Lung (tissue), 17 donors: ENCODE measurements at places on chromosomes 1 and 21. TPM values are rescaled to one million over a fixed set of nuclear protein-coding genes. Genes with fewer than 3 reads are reported as not detected.

- peak overlapping the region; percentile 55 for H3K27ac ChIP-seq
- H3K36me3 ChIP-seq: no peaks in the 10 kb centered on the region
- H3K27me3 ChIP-seq: no peaks in the 10 kb centered on the region
- H3K4me1 ChIP-seq: no peaks in the 10 kb centered on the region
- no peak overlapping the region for H3K4me3 ChIP-seq
Measured at GRCh38 chr1:15799004-15799867, 8.2 kb downstream of the UQCRHL start.

GRCh38 chr1:183652107-183652506 lies 1.0 kb downstream of the APOBEC4 start:
- no peak overlapping the region for H3K4me3 ChIP-seq
- no peak overlapping the region for H3K27ac ChIP-seq
- no peaks in the 10 kb centered on the region for H3K27me3 ChIP-seq
- DNase-seq: no peak
- peaks cover 39% of the 10 kb centered on the region for H3K4me1 ChIP-seq

- no peaks in the 10 kb centered on the region for H3K4me1 ChIP-seq
- H3K36me3 ChIP-seq: no peaks in the 10 kb centered on the region
- DNase-seq: no peak
- no peaks in the 10 kb centered on the region for H3K27me3 ChIP-seq
- no peak overlapping the region for H3K4me3 ChIP-seq
- H3K27ac ChIP-seq: no peak overlapping the region
Measured at GRCh38 chr1:228941666-228942065, 206.4 kb downstream of the RHOU start.

GRCh38 chr1:63946866-63947491 lies 173.2 kb downstream of the ROR1 start:
- H3K4me1 ChIP-seq: peaks cover 1% of the 10 kb centered on the region
- H3K27me3 ChIP-seq: no peaks in the 10 kb centered on the region
- no peak for DNase-seq
- no peak overlapping the region for H3K27ac ChIP-seq

GRCh38 chr1:206653715-206654459 lies 18.6 kb downstream of the DYRK3 start:
- no peaks in the 10 kb centered on the region for H3K36me3 ChIP-seq
- no peaks in the 10 kb centered on the region for H3K27me3 ChIP-seq
- H3K27ac ChIP-seq: no peak overlapping the region

DNA sequence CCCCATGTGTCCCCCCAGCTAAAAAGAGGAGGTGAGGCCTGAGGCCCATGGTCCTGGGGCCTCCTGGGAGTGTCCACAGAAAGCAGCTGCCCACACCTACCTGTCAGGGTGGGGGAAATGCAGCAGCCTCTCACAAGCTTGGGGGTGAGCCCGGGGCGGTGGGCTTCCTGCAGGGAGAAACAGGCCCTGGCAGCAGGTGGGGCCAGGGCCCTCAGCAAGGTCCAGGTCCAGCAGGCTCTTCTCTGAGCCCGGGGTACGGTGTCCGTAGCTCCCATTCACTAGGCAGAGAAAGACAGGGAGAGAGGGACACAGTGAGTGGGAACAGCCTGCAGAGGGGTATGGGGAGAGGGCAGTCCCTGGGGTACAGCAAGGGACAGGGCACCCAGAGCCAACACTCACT lies 139.0 kb downstream of the GLIS1 start:
- no peaks in the 10 kb centered on the region for H3K36me3 ChIP-seq
- DNase-seq: no peak
- no peak overlapping the region for H3K27ac ChIP-seq
- no peak overlapping the region for H3K4me3 ChIP-seq
- H3K4me1 ChIP-seq: no peaks in the 10 kb centered on the region

DNA sequence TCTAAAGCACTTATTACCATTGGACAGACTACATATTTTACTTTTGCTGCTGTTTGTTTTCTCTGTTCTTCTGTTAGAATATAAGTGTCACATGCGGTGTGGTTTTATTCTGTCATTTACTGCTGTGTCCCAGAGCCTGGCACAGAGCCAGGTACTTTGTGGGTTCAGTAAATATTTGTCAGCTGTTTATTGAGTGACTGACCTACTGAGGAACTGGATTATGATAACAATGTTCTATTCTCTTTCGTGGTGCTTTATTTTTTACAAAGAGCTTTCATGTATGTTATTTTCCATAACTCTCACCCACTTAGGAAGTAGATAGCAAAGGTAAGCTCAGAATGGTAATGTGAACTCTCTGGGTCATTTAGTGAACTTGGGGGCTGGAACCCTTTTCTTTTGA lies 118.8 kb downstream of the RWDD3 start:
- no peaks in the 10 kb centered on the region for H3K36me3 ChIP-seq
- no peak overlapping the region for H3K27ac ChIP-seq
- peaks cover 5% of the 10 kb centered on the region for H3K4me1 ChIP-seq
- DNase-seq: peak; percentile 39

The OR2M5 gene
- total RNA-seq: not detected
